Hindlimb muscle (tissue), 1 donor: ENCODE measurements at places on chromosomes 13 and 19.
A peak's percentile ranks its signal among the peaks of the same experiment; 100 is the strongest.

GRCh38 chr13:107035778-107036177 is 467.8 kb upstream of the ARGLU1 start:
- no peak for DNase-seq

GRCh38 chr19:52494518-52494917 is 33.0 kb upstream of the ZNF808 start:
- DNase-seq = no peak

GRCh38 chr19:48631225-48631624 is 6.0 kb downstream of the DBP start:
- no peak for DNase-seq

DNA sequence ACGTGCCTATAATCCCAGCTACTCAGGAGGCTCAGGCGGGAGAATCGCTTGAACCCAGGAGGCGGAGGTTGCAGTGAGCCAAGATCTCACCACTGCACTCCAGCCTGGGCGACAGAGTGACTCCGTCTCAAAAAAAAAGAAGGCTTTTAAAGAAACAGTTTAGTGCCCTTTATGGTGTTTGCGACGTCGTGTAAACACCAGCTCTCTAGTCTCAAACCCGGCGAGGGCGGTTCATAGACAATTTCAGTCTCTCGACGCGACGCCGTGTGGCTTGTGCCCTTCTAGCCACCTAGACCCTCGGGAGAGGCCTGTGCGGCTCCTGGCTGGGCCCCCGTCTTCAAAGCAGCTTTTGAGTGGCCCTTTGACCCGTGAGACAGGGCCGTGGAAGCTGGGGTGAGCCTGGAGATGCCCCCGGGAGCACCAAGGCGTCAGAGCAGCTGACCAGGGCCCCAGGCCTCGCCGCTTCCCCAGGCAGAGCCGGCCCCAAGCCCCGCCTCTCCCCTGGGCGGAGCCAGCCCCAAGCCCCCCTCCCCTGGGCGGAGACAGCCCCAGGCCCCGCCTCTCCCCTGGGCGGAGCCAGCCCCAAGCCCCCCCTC is 5.0 kb upstream of the MADCAM1 start:
- no peak for DNase-seq

DNA sequence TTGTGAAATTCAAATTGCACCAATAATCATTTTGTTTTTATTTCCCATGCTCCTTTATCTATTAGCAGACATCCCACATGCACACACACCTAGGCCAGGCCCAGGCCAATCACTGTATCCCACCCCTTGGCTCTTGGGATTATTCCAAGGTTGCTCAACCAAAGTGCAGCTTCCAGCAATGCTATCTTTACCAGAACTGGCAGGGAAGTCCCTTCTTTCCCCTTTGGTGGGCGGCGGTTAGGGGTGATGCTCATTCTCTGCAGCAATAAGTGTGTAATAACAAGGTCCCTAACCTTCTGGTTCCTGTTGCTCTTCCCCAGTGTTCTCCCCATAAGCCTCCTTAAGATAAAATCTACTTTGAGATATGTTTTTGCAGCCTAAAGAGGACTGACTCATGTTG is 18.3 kb upstream of the KCTD12 start:
- DNase-seq = no peak

GRCh38 chr19:35053667-35054293 is 12.3 kb downstream of the HPN start:
- no peak for DNase-seq

DNA sequence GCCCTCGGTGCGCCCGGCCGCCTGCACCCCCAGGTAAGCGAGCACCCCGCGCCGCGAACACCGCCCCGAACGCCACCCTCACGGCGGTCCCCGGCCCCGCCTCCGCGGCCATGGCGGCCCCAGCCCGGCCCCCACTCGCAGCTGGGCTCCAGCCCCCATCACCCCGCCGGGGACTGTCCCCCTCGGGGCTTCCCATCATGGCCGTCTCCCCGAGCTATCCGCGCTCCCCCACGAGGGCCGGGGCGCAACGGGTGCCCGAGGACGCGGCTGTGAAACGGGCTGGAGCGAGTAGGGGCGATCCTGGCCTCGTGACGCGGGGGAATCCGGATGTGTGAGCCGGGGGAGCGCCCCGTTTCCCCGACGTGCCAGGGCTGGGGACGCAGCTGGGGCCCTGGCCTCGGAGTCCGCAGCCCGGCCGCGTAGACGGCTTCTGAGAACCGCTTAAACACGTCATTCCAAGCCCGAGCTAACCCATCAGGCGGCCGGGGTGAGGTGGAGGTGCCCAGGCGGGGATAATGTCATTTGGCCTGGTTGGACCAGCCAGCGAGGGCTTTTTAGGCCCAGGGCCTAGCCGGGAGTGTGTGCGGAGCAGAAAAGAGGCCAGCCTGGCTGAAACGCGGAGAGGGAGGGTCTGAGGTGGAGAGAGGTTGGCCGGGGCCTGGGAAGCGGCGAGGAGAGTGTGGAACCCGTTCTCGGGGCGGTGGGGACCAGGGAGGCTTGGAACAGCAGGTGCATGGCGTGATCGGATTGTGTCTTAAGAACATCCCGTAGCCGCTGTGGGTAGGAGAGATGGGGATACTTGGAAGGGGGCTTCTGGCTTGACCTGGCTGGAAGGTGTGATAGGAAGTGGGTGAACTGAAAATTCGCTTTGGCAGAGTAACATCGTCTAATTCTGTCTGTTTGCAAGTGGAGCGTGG is 550 bp downstream of the CERS4 start:
- DNase-seq = peak; percentile 49

GRCh38 chr13:48615049-48615448 is 38.7 kb upstream of the CYSLTR2 start:
- no peak for DNase-seq

DNA sequence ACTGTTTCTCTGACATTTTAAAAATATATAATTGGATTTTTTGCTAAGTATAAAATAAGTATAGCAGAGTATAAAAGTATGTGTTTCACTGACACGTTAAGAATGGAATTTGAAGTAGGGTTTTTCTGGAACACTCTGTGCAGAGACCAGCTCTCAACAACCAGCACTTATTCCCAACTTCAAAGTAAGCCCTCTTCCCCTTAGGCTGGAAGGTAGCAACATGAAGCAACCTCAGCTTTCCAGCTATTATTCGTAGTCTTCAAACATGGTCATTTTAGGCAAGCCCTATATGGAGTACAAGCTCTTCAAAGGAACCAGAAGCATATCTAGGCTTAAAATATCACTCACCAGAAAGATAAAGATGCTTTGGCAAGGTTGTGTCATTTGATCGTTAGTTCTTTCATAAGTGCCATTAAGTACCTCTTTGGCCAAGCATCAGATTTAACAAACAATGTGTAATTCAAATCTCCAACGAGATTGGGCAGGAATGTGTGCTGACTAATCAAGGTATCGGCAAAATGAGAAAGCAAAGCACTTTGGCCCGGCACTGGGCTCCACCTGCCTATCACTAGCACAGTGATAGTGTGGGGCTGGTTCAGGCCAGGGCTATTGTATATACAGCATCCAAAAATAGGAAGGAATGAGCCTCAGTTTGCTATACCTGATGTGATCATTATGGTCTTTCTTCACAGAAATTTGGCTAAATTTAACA is 95.9 kb upstream of the FREM2 start:
- DNase-seq = no peak

DNA sequence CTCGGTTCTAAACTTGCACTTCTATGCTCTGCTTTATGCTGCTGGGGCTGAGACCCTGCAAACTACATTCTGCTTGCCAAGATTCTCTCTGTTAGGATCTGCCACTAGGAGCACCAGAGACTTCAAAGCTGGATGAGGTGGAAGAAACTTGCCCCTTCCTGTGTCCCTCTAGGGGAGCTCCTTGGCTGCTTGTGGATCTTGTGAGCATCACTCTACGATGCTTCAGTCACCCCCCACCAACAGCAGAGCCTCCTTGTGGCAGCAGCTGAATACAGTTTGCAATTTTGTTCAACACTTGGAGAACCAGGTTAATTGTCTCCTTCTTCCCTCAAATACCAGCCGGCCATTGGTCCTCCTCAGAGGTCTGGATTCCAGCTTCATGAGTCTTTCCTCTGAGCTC is 310.6 kb downstream of the FGF14 start:
- DNase-seq = no peak

DNA sequence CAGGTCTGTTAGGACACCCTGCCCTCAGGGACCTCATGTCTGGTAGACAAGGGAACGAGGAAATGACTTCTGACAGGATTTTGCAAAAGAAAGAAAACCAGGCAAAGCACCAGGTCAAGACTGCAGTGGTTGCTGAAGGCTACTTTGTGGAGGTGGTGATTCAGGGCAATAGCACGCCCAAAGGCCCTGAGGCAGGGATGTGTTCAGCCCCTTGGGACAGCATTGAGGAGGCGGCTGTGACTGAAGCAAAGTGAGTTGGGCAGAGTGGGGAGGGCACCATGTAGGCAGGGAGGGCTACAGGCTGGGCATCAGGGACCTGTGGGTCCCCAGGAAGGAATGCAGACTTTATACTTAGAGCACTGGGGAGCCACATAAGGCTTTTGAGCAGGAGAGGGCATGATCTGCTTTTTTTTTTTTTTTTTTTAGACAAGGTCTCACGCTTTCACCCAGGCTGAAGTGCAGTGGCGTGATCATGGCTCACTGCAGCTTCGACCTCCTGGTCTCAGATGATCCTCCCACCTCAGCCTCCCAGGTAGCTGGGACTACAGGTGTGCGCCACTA is 10.8 kb upstream of the HOMER3 start:
- no peak for DNase-seq

DNA sequence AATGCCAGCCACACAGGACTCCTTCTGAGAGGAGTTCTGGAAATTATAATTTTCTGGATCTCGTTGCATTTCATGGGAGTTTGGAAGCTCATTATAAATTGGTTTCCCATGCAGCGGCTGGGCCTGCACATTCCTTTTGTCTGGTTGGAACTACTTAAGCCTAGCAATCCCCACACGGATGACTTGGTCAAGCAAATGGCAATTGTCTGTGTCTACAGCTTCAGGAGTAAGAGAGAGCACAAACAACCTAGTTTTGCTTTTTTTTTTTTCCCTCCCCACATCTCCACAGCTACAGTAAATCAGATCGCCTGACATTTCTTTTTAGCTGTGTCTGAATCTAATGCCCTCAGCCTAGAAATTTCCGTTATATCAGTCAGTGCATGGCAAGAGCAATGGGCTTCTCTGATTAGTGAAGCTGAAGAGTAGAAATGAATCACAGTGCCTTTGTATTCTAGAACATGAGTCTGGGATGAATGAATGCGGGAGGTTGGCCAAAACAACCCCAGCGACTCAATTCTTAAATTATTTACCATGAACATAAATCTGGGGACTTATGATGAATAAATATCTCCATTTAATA is 15.1 kb downstream of the PCDH8 start:
- DNase-seq = no peak
